Caco-2 (cell line): ENCODE measurements at places on chromosomes 6 and 20.

GRCh38 chr6:75206576-75207342 lies 906 bp upstream of the COL12A1 start:
- peak overlapping the region; percentile 43 for H3K27ac ChIP-seq
- peak overlapping the region; percentile 45 for H3K4me3 ChIP-seq
- no peaks in the 10 kb centered on the region for H3K27me3 ChIP-seq
- H3K36me3 ChIP-seq, result no peaks in the 10 kb centered on the region
- H3K4me1 ChIP-seq, result peaks cover 12% of the 10 kb centered on the region

DNA sequence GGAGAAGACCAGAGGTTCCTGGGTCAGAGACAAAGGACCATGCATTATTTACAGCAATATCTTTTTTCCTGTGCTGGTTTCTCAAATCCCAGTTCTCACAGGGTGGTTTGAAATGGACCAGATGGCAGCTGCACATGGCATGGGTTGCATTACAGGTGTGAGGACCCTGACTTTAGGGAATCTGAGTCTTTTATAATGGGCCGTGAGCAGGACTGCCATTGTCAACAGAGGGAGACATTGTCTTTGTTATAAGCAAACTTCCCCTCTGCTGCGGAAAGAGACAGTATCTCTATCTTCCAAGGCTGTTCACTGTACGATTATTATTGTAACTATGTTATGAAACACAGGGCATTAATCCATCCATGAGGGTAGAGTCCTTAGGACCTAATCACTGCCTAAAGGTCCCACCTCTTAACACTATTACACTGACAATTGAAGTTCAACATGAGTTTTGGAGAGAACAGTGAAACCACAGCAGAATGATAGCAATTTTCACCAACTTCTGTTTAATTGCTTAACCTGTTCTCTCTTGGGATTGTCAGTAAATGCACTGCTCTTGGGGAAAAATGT lies 156.1 kb upstream of the AGPAT4 start:
- H3K27ac ChIP-seq, result no peak overlapping the region
- peak; percentile 13 for DNase-seq
- H3K27me3 ChIP-seq, result no peaks in the 10 kb centered on the region
- H3K4me3 ChIP-seq, result no peak overlapping the region

DNA sequence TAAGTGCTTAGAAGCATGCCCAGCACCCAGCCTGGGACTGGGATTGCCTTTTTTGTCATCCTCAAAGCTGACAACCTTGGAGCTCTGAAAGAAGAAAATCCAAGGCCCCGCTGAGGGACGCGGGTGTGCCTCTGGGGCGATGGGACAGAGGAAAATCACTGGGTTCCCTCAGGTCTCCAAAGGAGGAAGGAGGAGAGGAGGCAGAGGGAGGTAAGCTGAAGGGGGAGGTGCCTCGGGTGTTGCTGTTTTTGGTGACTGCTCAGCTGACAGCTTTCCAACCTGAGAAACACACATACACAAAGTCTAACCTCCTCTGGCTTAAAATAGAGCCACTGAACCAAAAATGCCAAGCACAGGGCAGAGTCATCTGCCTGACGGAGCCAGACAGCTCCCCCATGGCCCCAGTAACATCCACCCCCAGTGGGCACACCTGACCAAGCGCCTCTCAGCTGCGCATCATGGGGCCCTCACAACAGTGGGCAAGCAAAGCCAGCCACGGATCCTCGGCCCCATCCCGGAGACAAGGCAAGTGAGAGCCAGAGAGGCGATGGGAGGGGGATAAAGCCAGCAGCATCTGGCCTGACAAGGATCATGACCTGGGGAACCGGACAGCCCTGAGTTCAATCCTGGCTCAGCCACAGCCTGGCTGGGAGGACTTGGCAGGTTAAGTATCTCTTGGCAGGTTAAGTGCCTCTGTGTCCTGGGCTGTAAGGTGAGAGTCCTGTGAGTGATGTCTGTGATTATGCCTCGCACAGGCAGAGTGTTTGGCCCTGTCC lies 3.2 kb upstream of the KCNK15 start:
- H3K4me1 ChIP-seq, result peaks cover 13% of the 10 kb centered on the region
- DNase-seq, result no peak
- no peak overlapping the region for H3K27ac ChIP-seq

GRCh38 chr20:38214256-38215193 lies 46.0 kb downstream of the KIAA1755 start:
- peaks cover 13% of the 10 kb centered on the region for H3K4me1 ChIP-seq
- DNase-seq, result no peak
- H3K4me3 ChIP-seq, result no peak overlapping the region
- no peak overlapping the region for H3K27ac ChIP-seq

DNA sequence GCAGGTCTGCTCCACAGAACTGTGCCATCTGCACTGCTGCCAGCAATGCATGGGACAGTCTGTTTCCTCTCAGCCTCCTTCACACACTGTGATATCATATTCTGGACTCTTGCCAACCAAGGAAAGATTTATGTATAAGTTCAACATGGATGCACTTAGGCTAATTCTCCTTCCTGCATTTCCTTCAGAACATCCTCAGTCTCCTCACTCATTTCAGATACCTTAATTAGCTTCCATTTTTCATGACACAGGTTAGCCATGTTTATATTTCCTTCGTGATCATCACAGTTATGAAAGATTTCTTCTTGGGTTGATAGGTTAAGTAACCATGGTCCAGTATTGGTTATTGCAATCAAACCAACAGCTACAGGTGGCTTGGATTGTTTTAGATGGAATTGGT lies 46.4 kb upstream of the DDR1 start:
- no peak for DNase-seq
- H3K4me3 ChIP-seq, result no peak overlapping the region
- no peak overlapping the region for H3K27ac ChIP-seq
- H3K4me1 ChIP-seq, result peaks cover 18% of the 10 kb centered on the region
- H3K27me3 ChIP-seq, result no peaks in the 10 kb centered on the region

DNA sequence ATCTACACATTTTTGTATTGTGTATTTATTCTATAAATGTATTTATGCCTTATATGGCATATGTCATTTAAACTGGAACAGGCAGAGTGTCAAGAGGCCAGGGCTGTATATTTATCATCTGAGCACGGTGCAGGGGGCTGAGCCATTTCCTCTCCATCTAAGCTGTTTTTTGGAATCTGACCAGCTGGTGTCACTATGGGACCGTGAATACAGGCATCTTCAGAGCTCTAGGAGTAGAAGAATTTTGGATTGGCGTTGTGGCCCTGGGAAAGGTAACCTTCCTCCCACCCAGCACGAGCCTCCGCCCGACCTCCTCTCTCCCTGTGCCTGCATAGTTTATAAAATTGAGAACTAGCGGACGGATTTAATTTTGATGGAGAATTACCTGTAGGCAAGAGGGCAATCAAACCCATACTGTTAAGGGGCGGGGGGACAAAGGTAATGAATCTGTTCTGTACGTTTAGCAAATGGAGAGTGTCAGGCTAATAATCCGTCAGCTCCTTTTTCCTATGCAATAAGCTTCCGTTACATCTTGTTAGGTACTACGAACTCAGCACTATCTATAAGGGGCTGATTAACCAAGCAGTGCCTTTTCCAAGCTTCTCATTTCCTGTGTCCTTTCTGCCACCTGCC lies 29.0 kb upstream of the EEF1E1 start:
- H3K36me3 ChIP-seq, result no peaks in the 10 kb centered on the region
- peak; percentile 73 for DNase-seq
- no peak overlapping the region for H3K4me3 ChIP-seq
- peak overlapping the region; percentile 87 for H3K27ac ChIP-seq
- peaks cover 5% of the 10 kb centered on the region; the same call in 1 of the 2 replicates for H3K4me1 ChIP-seq
- no peaks in the 10 kb centered on the region for H3K27me3 ChIP-seq

DNA sequence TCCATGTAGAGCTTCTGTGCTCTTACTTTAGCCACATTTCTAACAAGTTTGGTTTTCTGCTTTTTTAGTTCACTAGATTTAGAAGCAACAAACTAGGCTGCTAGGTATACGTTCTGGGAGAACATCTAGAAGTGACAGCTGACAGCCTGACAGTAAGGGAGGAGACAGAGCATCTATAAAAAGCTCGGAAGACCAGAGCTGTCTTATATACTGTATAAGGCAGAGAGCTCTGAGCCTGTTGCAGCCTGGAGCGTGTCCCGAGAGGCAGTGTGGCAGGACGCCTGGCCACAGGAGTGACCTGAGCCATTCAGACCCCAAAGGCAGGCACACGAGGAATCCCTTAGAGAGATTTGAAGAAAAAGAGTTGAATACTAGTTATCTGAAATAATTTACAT lies 24.6 kb downstream of the PPP1R14C start:
- no peaks in the 10 kb centered on the region for H3K36me3 ChIP-seq
- peak overlapping the region; percentile 85 for H3K27ac ChIP-seq
- no peak overlapping the region for H3K4me3 ChIP-seq
- H3K27me3 ChIP-seq, result no peaks in the 10 kb centered on the region

GRCh38 chr6:83928286-83928685 lies 68.8 kb downstream of the CYB5R4 start:
- no peak overlapping the region for H3K4me3 ChIP-seq
- DNase-seq, result no peak
- no peaks in the 10 kb centered on the region for H3K4me1 ChIP-seq
- H3K36me3 ChIP-seq, result no peaks in the 10 kb centered on the region; the same call in 1 of the 2 replicates
- no peak overlapping the region for H3K27ac ChIP-seq

DNA sequence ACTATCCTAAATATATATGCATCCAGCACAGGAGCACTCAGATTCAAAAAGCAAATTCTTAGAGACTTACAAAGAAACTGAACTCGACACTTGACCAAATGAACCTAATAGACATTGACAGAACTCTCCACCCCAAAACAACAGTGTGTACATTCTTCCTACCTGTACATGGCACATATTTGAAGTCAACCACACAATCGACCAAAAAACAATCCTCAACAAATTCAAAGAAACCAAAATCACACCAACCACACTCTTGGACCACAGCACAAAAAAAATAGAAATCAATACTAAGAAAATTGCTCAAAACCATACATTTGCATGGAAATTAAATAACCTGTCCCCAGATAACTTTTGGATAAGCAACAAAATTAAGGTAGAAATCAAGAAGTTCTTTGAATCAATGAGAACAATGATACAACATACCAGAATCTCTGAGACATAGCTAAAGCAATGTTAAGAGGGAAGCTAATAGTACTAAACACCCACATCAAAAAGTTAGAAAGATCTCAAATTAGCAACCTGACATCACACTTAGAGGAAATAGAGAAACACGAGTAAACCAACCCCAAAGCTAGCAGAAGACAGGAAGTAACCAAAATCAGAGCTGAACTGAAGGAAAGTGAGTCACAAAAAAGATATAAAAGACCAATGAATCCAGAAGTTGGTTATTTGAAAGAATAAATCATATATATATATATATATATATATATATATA lies 12.5 kb upstream of the TREM1 start:
- no peaks in the 10 kb centered on the region for H3K36me3 ChIP-seq
- H3K27ac ChIP-seq, result no peak overlapping the region

DNA sequence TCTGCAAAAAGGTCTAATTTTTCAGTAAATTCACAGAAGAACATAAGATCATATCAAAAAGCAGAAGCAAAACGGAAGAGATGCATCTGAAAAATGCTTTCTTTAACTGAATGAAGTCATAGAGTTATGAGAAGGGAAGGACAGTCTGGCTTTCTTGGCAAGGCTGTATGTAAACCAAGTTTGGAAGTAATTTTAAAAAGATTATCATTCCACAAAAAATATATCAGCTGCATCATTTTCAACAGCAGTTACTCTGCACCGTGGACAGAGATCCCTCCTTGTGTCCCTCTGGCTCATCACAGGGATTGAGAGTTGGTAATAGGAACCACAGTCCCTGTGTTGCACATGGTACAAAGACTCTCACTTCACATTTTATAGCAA lies 258.5 kb downstream of the HIVEP2 start:
- no peaks in the 10 kb centered on the region for H3K27me3 ChIP-seq
- DNase-seq, result no peak
- no peaks in the 10 kb centered on the region for H3K36me3 ChIP-seq
- H3K4me1 ChIP-seq, result no peaks in the 10 kb centered on the region

DNA sequence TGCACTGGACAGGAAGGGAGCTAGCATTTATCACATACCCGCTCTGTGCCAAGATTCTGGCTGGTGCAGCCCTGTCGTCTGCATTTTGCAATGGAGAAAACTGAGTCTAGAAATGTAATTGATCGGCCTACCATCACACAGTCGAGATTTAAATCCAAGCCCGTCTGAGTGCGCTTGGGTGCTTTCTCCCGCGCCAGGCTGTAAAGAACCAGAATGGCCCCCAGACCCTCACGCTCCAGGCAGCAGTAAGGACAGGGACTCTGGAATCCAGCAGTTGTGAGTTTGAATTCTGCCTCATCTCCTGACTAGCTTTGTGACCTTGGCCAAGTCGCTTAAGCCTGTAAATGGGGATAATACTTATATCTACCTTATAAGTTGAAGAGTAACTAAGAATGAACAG lies 10.8 kb downstream of the DYNLRB1 start:
- peak overlapping the region; percentile 83 for H3K27ac ChIP-seq
- DNase-seq, result no peak
- H3K4me1 ChIP-seq, result peaks cover 46% of the 10 kb centered on the region
- peaks cover 20% of the 10 kb centered on the region for H3K36me3 ChIP-seq
- H3K4me3 ChIP-seq, result no peak overlapping the region
- no peaks in the 10 kb centered on the region for H3K27me3 ChIP-seq

DNA sequence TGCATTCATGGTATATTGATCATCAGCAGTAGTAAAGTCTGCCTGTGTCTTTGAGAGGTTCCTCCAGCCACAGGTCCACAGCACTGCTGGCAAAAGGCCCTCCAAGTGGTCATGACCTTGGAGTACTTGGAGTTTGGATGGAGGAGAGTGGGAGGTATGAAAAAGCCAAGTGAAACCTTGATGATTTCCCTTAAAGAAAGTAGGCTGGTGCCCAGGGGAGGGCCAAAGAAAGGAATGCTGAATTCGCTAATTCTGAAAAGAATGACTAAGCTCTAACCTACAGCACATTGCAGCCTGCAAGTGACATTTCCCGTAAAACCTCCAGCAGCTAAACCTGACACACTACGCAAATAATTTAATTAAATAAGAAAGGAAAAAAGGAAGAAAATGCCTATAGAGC lies 223.4 kb upstream of the TAB2 start:
- no peak for DNase-seq
- H3K4me1 ChIP-seq, result no peaks in the 10 kb centered on the region
- H3K27ac ChIP-seq, result no peak overlapping the region
- H3K4me3 ChIP-seq, result no peak overlapping the region
- no peaks in the 10 kb centered on the region for H3K36me3 ChIP-seq

- DNase-seq, result no peak
- peaks cover 44% of the 10 kb centered on the region for H3K4me1 ChIP-seq
- no peak overlapping the region for H3K4me3 ChIP-seq
- H3K36me3 ChIP-seq, result no peaks in the 10 kb centered on the region; the same call in 1 of the 2 replicates
- H3K27me3 ChIP-seq, result no peaks in the 10 kb centered on the region
Measured at GRCh38 chr6:111591370-111591900, 14.2 kb downstream of the TRAF3IP2 start.
